ENCODE measurements at places on chromosomes 1 and 21.

GRCh38 chr1:111270771-111271463 lies 19.7 kb upstream of the CHIA start:
- no peak for DNase-seq

GRCh38 chr1:26476958-26477357 lies 4.7 kb downstream of the HMGN2 start:
- no peak for DNase-seq

DNA sequence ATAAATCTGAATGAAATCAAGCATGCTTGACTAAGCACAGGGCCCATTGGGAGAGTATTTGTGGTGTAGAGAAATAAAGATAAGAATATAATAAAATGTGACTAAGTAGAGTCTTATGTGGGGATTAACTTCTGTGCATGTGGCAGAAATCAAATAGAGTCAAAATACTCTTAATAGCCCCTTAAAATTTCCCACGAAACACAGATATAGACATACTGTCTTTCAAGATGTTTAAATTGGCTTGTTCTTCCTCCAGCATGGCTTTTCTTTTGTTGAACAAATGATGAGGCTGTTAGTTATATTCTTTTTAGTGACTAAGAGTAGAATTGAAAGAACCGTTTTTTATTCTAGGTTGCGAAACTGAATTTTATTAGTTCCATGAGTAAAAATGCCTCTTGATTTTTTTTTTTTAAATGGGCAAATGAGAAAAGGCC lies 112.3 kb downstream of the RPS6KC1 start:
- no peak for DNase-seq

DNA sequence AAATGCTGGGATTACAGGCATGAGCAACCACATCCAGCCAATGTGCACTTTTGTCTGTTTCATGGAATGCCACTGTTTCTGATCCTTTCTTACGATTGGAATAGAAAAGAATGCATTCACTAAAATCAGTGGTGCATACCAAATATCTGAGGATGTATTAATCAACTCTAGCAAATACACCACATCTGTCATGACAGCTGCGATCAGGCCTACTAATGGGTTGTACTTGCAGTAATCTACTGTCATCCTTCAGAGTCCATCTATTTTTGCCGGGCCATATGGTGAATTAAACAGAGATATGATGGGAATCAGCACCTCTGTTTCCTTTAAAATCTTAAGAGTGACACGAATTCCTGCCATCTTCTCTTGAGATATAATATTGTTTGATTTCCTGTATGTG lies 8.5 kb upstream of the USP1 start:
- no peak for DNase-seq

GRCh38 chr1:36948606-36949005 lies 85.7 kb downstream of the GRIK3 start:
- no peak for DNase-seq

DNA sequence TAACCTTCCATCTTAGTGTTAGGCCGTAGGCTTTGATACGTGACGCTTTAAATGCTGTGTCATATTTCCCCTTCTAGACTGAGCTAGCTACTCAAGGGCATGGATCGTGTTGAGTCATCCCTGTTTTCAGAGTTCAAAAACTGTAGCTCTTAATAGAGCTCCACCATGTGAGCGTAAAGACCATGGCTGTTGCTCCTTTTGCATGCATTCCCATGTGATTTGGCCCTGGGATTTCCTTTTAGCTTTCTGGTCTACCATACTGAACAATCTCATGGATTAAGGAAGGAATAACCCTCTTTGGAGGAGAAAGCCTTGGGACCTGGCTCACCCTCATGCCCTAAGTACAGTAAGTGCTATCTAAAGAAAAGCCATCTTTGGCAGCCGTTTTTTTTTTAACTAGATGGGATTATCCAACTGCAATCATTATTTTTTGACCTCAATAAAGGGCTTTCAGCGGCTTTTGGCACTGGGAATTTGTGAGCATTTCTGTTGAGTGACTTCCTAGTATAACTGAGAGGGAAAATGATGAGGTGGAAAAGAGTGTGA lies 76.6 kb downstream of the PLPP3 start:
- no peak for DNase-seq

GRCh38 chr1:19287436-19288185 lies 959 bp downstream of the AKR7A3 start:
- DNase-seq = no peak

- peak; percentile 65 for DNase-seq
Observed at GRCh38 chr1:154760469-154760933, 109.6 kb downstream of the KCNN3 start.

DNA sequence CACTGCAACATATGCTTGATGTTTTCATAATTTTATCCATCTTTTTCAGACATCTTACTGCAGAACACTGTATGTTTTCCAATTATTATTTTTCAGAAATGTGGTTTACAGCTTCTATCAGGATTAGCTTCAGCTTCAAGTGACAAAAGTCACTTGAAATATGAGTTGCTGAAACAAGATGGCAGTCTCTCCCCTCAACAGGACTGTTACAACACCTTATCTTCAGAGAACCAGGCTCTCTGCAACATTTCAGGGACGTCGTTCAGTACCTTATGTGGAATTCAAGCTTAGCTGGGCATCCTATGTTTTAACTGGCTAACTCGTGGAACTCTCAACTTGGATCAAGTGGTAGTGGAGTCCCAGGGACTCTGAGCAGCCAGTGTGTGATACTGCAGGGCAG lies 2.0 kb upstream of the UBE2G2 start:
- DNase-seq = no peak

DNA sequence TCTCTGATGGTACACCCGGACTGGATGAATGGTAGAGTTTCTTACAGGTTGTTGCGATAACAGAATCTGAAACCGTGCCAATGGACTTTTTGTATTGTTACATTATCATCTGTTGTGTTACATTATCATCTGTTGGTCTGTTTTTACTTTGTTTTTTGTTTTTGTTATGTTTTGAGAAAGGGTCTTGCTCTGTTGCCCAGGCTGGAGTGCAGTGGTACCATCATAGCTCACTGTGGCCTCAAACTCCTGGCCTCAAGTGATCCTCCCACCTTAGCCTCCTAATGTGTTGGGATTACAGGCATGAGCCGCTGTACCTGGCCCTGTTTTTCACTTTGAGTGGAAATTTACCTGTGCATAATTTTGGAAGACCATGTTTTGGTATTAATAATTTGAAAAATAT lies 10.2 kb upstream of the PEX10 start:
- no peak for DNase-seq

DNA sequence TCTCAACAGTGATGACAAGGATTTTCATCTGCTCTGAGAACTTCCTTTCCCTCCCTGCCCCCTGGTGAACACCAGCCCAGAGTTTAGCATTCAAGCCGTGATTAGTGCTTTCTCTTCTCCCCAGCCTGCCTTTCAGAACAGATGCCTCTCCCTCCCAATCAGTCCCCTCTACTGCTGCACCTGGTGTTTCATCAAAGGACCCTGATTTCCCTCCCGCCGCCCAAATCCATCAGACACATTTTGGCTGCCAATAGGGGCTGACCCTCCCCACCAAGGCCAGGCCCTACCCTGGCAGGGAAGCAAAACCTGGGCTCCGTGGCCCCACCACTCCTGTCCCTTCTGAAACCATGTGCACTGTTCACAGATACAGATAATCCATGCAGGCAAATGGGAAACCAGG lies 34.0 kb upstream of the KLHDC7A start:
- no peak for DNase-seq

GRCh38 chr21:44351535-44352252 lies 1.7 kb upstream of the TRPM2 start:
- no peak for DNase-seq

GRCh38 chr1:32334864-32335534 lies 1.0 kb downstream of the MARCKSL1 start:
- DNase-seq = no peak

GRCh38 chr1:88180449-88181108 lies 503.5 kb upstream of the PKN2 start:
- DNase-seq = peak; percentile 20

- DNase-seq = no peak
Observed at GRCh38 chr1:83779565-83779964, 219.4 kb downstream of the TTLL7 start.

- no peak for DNase-seq
Observed at GRCh38 chr21:16441789-16442188, 712.0 kb downstream of the USP25 start.

DNA sequence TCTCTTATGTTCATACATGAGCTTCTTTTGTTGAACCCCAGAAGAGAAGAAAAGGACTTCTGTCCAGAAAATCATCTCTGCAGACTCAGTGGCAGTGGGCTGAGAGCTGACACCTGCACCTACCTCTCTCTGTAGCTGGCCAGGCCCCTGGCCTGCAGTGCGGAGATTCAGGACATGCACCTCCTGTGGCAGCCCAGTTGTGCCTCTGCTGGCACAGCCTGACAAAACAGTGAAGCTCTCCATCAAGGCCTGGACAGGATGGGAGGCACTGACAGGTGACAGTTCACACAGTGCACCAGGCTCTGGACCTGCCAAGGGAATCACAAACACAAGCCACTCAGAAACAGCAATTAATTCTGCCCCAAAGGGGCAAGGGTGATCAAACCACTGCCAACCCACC lies 88.8 kb downstream of the TGFBR3 start:
- DNase-seq = no peak

GRCh38 chr21:45870851-45871615 lies 110.5 kb upstream of the COL6A1 start:
- no peak for DNase-seq

- no peak for DNase-seq
Observed at GRCh38 chr1:29113413-29114117, 10.1 kb downstream of the TMEM200B start.

DNA sequence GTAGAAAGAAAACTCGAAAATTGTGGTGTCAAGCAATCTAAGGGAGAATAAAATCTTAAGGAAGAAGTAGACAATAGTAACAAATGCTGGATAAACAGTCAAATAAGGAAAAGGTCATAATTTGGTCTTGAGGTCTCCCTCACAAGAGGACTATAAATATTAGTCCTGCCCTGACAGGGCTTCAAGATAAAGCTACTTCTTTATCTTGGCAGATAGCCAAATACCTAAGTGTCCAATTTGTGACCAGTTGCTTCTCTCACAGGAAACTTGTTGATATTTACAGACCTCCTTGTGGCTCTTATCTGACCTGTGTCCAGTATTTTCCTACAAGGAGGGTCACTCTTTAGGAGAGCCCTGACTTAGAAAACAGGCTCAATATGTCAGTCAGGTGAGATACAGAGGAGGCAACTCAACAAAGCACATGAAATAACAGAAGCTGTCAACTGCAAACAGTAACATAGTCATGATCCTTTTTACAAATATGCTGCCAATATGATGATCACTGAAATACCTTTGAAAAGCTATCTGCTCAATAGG lies 88.8 kb downstream of the TNNI3K start:
- DNase-seq = no peak

- DNase-seq = no peak
Observed at GRCh38 chr1:147273409-147274336, 31.2 kb downstream of the CHD1L start.

- DNase-seq = no peak
Observed at GRCh38 chr1:11782127-11782708, 20.2 kb downstream of the C1orf167 start.

DNA sequence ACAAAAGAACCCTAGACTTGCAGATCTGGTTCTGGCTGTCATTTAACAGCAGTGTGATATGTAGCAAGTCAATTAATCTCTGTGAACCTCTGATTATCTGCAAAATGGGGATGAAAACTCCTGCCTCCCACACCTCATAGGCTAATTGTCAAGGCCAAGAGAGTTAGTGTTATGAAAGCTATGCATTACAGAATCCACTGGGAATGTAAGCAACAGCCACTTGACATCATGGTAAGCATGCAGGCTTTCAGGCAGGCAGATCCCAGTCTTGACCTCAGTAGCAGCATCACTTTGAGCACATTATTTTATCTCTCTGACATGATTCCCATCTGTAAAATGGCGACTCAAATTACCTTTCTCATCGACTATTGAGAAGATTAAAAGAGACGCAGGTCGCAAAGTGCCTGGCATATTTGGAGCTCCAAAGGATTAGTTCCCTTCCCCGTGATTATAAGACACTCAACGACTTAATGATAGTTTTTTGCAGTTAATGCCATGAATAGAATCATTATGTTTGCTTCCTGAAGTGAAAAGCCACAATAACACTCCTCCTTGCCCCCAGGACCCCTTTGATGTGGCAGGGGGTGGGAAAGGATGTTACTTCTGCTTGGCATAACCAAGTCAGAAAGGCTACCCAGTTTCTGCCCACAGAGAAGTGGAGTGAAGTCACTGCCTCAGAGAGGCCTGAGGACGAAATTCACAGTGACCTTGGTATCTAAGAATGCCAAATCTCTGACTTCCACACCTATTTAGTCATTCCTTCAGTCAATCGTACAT lies 273.0 kb upstream of the NFIA start:
- no peak for DNase-seq

DNA sequence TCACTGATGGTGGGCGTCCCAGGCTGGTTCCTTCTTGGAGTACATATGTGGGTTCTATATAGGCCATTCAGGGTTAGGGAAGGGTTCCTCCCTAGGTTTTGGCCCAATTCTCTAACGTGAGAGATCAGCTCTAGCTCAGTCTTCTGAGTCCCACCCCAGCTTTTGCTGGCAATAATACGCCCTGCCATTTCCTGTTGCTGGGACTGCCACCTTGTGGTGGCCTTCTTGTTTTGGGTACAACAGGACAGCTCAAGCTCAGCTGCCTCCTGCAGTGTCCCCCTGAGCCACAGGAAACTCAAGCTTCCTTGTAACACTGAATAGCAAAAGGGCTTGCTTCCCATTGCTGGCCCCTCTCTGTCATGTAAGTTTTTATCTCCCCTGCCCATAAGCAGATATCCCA lies 77.8 kb downstream of the BACH1 start:
- no peak for DNase-seq

DNA sequence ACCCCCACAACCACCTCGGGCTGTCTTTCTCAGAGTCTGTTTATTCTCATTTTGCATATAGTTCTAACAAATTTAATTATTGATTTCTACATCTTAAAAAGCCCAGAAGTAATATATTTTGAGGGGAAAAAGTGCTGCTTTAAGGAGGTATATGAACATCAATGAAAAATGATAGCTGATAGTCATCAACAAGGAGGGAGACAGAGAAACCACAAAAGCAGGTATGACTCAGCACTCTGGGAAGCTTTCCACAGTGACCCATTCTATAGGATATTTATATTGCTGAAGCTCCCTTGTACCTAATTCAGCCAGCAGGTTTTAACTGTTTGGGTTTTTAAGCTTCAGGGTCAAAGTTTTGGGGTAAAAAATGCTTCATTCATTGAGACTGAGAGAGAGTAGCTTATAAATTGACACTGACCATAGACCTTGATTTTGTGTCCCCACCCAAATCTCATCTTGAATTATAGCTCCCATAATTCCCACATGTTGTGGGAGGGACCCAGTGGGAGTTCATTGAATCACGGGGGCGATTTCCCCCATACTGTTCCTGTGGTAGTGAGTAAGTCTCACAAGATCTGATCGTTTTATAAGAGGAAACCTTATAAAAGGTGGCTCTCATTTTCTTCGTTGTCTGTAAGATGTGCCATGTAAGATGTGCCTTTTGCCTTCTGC lies 27.4 kb downstream of the VANGL1 start:
- DNase-seq = no peak

- no peak for DNase-seq
Observed at GRCh38 chr1:231376875-231377549, 38.9 kb downstream of the SPRTN start.

Data from stimulated activated CD8-positive, alpha-beta memory T cell treated with anti-CD3 and anti-CD28 coated beads, Interleukin-4, amount 100 ng/mL, for 1 hour (primary cell).